ENCODE measurements at places on chromosomes 16 and 17. TPM values are rescaled to one million over a fixed set of nuclear protein-coding genes. Genes with fewer than 3 reads are reported as not detected.
A peak's percentile ranks its signal among the peaks of the same experiment; 100 is the strongest.

DNA sequence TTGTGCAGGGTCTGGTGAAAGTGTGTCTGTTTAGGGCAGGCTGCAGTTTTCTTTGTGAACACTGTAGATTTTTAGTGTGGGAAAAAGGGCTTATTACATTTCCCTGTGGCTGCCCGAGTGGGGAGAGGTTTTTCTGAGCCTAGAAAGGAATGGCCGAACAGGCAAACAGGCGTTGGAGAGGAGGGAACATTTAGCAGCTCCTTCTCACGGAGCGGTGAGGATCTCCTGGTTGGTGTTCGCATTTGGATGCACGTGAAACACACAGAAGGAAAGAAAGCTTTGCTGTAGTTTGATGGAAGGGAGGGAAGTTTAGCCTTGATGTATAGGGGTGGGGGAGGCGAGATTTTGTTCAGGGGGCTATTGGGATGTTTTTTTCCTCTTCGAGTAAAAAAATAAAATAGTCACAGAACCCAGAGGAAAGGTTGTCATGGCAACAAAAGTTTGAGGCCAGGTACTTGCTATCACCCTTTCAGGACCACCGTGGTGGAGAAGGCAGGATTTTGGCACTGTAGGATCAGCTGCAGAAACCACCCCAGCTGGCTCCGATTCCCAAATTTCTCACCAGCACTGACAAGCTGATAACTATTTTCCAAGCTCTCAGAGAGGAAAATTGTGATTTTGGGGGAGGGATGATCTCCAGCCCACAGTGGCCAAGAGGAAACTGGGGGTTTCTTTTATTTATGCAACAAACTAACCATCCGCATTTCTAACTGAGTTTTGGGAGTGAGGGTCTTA lies 3.5 kb downstream of the GSG1L start:
- DNase-seq: no peak

DNA sequence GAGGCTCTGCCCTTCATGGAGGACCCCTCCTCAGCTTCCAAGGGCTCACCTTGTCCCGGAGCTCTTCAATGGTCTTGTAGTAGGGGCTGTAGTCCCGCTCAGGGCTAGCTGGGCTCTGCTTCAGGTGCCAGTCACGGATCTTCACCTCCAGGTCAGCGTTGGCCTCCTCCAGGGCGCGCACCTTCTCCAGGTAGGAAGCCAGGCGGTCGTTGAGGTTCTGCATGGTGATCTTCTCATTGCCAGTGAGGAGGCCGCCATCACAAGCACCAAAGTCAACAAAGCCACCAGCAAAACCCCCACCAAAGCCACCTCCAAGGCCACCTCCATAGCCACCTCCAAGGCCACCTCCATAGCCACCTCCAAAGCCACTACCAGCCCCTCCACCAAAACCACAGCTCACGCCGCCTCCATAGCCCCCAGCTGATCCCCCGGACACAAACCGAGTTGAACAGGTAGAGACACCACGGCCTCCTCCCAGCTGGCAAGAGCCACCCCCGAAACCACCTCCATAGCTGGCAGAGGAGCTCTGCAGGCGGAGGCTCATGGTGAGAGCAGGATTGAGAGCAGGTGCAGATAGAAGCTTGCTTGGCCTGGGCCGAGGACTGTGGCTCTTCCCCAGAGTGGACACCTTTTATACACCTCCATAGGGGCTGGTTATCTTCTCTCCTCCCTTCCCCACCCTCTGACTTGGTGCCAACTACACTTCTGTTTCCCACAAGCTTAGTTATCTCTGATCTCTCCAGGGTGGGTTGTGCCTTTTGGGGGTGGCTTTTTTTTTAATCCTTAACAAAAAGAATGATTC lies at the start of gene KRT13:
Gene KRT13, minus strand, starts transcription at position 606 of the 802 bp plus-strand sequence. Its CDS starts 62 bp downstream, at position 544.
- no peak for DNase-seq

DNA sequence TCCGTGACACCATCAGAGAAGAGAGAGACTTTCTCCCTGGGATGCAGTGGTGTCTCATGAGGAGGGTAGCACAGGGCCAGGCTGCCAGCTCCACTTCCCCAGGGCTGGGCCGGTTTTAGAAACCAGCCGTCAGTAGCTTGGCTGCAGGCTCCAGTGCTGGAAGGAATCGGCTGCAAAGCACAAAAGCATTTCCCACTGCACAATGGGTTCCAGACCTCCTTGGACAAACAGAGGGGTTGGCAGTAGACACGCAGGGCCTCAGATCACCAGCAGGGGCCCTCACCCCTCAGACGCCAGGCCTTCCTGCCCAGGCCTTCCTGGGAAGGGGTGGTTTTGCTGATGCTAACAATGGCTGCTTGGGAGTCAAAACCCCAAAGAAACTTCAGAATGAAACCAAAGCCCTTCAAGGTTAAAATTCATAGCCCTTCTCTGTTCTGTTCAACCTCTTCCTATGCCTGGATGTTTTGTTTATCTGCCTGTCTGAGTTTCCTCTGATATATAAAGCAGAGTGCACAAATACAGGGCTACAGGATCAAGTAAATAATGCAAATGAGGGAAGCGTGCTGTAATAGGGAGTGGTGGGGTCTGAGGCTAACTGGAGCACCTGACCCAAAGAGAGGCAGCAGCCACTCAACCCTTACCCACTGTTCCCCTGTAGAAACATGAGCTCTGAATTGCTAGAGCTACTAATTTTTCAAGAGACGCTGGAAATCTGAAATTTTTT lies 26.2 kb downstream of the TEKT5 start:
- peak; percentile 65 for DNase-seq

Gene COX4I1
- 606 TPM for total RNA-seq
